ENCODE measurements at places on chromosomes 5 and 9. TPM values are rescaled to one million over a fixed set of nuclear protein-coding genes. Genes with fewer than 3 reads are reported as not detected.
A peak's percentile ranks its signal among the peaks of the same experiment; 100 is the strongest.

Gene ORM2
- not detected for total RNA-seq

Gene SLC34A3
- not detected for total RNA-seq

DNA sequence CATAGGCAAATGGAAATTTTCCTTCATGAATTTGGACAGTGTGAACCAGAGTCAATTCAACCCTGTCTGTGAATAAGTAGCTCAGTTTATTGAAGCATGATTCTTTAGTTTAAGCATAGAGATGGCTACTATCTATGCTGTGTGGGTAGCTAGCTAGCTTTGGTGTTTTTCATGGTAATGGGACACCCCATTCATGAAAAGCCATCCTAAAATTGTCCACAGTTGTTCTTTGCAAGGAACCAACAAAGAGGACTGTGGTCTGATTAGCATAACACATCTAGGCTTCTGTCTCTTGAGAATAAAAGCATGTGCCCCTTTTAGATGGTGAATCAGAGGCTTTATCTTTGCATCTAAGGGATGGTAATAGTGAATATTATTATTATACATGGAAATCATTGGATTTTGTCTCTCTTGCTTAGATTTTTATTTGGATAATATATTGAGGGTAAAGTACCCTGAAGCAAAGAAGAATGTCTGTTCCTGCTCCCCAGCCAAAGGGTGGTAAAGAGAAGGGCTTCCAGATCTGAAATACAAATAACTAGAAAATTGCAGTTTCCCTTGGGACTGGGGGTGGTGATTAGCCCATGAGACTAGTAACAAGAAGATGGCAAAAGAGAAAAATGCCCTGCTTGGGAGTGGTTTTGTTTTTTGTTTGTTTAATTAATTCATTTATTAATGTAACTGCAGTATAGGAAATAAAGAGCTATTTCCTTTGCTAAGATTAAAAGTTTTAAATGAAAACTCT, 624.2 kb upstream of the ZNF608 start:
- no peak overlapping the region for H3K27ac ChIP-seq
- H3K36me3 ChIP-seq, result no peaks in the 10 kb centered on the region
- no peaks in the 10 kb centered on the region for H3K27me3 ChIP-seq
- peak; percentile 43 for DNase-seq
- peaks cover 48% of the 10 kb centered on the region for H3K4me1 ChIP-seq

Gene RNF183
- total RNA-seq, result not detected

- H3K36me3 ChIP-seq, result no peaks in the 10 kb centered on the region
- H3K27me3 ChIP-seq, result no peaks in the 10 kb centered on the region
- no peak for DNase-seq
- no peak overlapping the region for H3K27ac ChIP-seq
- no peaks in the 10 kb centered on the region for H3K4me1 ChIP-seq
These were observed 208.6 kb downstream of the CAAP1 start for GRCh38 chr9:26684029-26684428.

DNA sequence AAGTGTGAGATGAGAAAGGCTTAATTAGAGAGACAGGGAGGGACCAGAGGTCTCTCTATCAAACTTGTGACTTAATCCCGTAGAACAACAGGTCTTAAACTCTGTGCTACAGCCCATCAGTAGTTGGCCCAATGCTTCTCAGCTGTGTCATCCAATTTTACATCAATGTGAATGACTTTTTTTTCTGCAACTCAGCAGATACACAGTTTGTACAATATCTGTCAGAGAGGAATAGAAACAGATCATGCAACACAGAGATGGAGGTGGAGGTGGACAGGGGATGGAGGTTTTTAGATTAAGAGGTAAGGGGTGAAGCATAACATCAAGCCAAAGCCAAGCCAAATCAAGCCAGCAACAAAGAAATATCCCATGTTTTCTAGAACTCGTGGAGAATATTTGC, 43.0 kb downstream of the FBXW11 start:
- peaks cover 47% of the 10 kb centered on the region for H3K4me1 ChIP-seq
- DNase-seq, result no peak
- no peaks in the 10 kb centered on the region for H3K36me3 ChIP-seq
- H3K4me3 ChIP-seq, result no peak overlapping the region

Gene PCDHGB6
- 4.5 TPM for total RNA-seq

DNA sequence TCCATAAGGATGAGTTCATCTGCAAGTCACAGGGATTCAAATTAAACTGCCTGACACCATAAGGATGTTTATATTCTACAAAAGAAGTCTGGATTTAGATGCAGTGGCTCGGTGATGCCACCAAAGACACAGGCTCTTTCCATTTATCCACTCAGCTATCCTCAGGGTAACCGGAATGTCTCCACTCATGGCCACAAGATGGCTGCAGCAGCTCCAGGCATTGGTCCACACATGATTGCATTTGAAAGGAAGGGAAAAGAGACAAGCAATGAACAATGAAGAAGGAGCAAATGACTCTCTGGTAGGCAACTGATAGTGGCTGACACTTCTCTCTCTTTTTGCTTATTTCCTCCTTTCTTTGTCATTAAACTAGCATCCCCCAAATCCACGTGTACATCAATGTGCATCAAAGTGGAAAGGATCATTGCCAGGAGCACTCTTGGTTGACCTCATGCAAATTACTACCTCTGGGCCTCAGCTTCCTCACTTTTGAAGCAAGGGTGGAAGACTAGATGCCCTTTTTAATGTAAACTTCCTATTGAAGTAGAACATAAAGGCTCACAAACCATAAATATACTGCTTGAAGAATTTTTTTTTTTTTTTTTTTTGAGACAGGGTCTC, 7.2 kb upstream of the SNX30 start:
- H3K27me3 ChIP-seq, result no peaks in the 10 kb centered on the region
- no peak for DNase-seq
- no peaks in the 10 kb centered on the region for H3K4me1 ChIP-seq
- no peaks in the 10 kb centered on the region for H3K36me3 ChIP-seq
- H3K4me3 ChIP-seq, result no peak overlapping the region

DNA sequence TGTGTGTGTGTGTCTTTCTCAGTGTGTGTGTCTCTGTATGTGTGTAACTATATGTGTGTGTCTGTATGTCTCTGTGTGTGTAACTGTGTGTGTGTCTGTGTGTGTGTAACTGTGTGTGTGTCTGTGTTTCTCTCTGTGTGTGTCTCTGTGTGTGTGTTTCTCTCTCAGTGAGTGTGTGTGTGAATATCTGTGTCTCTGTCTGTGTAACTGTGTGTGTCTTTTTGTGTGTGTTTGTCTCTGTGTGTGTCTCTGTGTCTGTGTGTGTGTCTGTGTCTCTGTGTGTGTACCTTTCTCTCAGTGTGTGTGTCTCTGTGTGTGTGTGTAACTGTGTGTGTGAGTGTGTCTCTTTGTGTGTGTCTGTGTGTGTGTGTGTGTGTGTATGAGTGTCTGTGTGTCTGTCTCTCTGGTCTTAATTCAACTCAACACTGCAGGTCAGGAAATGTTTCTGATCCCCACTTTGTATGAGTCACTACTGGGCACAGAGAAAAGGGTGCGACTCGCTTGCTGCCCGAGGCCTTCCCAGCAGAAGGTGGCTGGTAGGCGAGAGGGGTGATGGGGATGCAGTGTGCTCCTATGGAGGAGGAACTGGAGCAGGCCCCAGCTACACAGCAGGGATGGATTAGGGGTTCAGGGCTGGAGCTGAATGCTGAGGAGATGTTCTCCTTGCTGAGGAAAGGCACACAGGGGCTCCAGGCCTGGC, 52.1 kb downstream of the NSG2 start:
- H3K27ac ChIP-seq, result no peak overlapping the region
- no peak for DNase-seq

DNA sequence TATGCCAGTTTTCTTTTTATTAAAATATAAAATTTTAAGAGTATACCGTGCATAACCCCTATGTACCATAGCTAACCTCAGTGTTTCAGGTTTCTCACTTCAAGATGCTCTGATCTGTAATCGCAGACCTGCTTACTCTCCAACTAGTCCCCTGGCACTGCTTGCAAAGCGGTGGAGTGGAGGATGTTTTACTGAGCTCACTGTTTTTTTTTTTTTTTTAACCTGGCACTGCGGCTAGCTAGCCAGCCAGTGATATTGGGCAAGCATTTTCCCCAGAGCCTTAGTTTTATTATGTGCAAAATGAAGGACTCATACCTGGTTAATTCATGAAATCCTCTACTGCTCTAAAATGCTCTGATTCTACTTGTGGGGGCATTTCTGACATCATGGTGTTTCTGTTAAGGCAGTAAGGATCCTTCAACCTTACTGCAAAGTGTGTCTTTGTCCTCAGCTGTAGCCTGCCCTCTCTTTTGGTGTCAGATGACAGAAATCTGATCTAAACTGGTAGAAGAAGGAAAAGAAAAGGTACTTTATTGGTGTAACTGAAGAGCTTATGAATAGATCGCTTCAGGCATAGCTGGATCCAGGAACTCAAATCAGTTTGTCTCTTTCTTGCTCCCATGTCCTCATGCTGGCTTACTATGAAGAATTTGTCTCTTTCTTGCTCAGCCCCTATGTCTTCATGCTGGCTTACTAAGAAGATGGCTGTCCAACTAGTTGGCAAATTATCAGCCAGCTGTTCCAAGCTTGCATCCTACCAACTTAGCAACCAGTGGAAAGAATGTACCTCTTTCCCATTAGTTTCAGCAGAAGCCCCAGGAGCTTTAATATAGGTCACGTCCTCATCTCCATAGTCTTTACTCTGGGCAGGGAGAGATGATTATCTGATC, 59.8 kb downstream of the DOCK2 start:
- H3K27ac ChIP-seq, result no peak overlapping the region
- no peak for DNase-seq
- H3K27me3 ChIP-seq, result no peaks in the 10 kb centered on the region
- no peaks in the 10 kb centered on the region for H3K36me3 ChIP-seq

Gene SPINK13
- total RNA-seq, result not detected

Gene DHFR
- total RNA-seq, result 126 TPM

DNA sequence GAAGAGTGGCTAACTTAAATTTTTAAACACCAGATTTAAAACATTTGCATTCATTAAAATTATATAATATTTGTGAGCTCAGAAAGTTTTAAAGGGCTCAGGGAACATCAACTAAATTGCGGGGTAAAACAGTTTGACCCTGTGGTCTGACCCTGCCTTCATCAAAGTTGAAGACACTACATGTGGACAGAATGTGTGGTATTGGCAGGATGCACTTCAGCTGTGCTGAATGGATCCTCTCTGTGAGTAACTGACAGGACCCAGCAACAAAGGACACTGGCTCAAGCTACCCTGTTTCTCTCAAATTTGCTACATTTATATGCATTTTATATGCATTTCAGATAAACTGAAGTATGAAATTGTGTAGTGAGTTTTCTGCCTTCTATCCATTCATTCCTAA, 288.5 kb downstream of the ZNF608 start:
- H3K27ac ChIP-seq, result no peak overlapping the region
- no peaks in the 10 kb centered on the region for H3K27me3 ChIP-seq
- no peak for DNase-seq

DNA sequence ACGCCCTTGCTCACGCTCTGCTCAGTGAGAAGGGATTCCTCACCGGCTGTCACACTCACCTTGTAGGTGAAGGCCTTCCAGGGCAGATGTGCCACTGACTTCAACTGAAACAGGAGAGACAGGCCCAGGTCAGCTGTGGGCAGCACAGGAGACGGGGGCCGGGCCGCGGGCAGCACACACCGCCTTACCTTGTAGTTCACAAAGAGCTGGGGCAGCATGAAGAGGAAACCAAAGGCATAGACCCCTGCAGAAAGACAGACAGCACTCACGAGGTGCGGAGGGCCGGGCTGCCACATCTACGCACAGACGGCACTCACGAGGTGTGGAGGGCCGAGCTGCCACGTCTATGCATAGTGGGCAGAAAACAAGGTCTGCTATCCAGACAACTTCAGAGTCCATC, 23.3 kb downstream of the CLPTM1L start:
- peaks cover 3% of the 10 kb centered on the region for H3K4me1 ChIP-seq
- H3K27me3 ChIP-seq, result no peaks in the 10 kb centered on the region
- DNase-seq, result no peak
- H3K36me3 ChIP-seq, result peaks cover 63% of the 10 kb centered on the region
- no peak overlapping the region for H3K4me3 ChIP-seq

DNA sequence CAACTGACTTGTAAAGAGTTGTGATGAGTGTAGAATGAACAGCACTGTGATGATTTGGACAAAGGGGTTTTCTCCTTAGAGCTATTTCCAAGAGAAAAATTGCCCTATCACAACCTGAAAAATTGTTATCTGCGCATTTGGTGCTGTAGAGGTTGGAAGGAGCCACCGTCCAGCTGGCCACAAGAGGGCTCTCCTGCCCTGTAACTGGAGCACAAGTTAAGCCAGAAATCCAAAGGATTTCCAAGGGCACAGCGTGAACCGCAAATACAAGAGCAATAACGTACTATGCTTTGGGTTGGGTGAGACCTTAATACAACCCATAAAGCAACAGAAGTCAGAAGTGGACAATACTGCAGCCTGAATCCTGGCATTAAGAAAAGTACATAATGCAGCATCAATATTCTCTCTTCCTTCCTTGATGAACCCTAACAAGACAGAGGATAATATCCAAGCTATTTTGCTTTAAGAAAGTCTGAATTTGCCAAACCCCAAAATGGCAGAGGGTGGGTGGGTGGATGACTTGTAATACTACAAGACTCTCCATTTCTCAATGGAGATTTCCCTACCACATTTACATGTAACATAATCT, 56.8 kb upstream of the SMIM32 start:
- no peaks in the 10 kb centered on the region for H3K36me3 ChIP-seq
- H3K27ac ChIP-seq, result no peak overlapping the region
- no peaks in the 10 kb centered on the region for H3K4me1 ChIP-seq
- DNase-seq, result peak; percentile 70
- peaks cover 69% of the 10 kb centered on the region for H3K27me3 ChIP-seq

DNA sequence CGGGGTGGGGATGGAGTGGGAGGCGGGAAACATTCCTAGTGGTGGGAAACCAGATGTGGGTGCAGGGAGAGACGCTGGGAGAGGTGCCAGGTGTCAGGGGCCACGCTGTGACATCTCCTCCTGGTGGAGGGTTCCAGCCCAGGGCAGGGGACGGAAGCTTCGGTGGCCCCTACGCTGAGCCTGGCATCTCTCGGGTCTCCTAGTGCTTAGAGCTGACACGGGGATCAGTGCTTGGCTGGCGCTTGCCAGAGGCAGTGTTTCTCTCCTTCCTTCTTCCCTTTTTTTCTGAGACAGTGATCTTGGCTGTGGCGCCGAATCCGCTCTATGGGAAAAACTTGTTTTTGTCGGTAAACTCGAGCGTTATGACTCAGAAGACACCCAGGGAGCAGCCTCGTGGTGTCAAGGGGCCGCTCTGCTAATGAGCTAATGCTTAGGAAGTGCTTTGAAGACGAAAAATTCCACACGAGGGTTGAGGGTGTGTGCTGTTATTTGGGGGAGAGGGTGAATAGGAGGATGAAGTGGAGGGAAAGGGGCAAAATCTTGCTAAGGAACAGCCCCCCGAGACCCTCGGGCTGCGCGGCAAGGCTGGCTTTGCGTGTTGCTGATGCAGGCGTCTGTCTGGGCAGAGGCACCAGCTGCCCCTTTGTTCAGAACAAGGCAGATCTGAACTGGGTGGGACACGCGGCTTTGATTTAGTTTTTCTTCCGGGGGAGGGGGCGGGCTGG, 20.4 kb upstream of the IER5L start:
- H3K27ac ChIP-seq, result no peak overlapping the region
- no peak overlapping the region for H3K4me3 ChIP-seq

GRCh38 chr5:135842737-135843136, 8.3 kb downstream of the SLC25A48 start:
- DNase-seq, result no peak
- H3K4me1 ChIP-seq, result no peaks in the 10 kb centered on the region
- H3K27me3 ChIP-seq, result peaks cover 33% of the 10 kb centered on the region
- no peak overlapping the region for H3K27ac ChIP-seq
- H3K36me3 ChIP-seq, result no peaks in the 10 kb centered on the region
- no peak overlapping the region for H3K4me3 ChIP-seq

Gene ANKRD18A
- total RNA-seq, result not detected
